ENCODE measurements at places on chromosomes 7 and 10.
A peak's percentile ranks its signal among the peaks of the same experiment; 100 is the strongest.

DNA sequence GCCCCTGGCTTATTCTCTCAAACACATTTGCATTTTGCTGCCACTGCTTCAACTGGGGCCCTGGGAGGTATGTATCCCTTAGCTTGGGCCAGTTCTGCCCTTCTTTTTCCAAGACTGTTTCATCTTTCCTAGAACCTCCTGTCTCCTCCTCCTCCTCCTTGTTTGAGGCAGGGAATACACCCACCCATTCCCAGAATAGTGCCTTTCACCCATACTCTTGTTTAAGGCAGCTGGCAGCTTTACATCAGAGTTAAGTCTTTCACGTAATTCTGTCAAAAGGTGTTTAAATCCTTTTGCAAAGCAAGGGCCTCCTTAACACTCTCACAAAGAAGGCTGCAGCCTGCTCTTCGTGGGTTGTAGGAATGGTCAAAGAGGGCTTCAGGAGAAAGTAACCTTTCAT, 150.9 kb upstream of the AGK start:
- DNase-seq = no peak

GRCh38 chr7:134154581-134155130, 27.5 kb downstream of the LRGUK start:
- peak; percentile 15 for DNase-seq

- DNase-seq = no peak
Observed at GRCh38 chr7:150715738-150716137, 675 bp upstream of the GIMAP1 start.

- DNase-seq = peak; percentile 10
Observed at GRCh38 chr7:31890766-31891165, 179.4 kb downstream of the PDE1C start.

DNA sequence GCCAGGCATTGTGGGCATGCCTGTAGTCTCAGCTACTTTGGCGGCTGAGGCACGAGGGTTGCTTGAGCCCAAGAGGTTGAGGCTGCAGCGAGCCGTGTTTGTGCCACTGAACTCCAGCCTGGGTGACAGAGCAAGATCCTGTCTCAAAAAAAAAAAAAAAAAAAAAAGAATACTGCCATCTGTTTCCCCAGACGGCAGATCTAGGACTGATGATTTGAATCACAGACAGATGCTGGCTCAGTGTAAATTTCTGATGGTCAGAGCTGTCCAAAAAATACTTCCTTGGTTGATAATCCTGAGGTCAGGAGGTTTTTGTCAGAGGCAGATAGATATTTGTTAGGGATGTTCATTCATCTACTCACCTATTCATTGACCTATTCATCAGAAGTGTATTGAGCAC, 130.7 kb downstream of the REEP3 start:
- no peak for DNase-seq

GRCh38 chr10:71045204-71045809, 156.9 kb upstream of the PCBD1 start:
- DNase-seq = no peak

DNA sequence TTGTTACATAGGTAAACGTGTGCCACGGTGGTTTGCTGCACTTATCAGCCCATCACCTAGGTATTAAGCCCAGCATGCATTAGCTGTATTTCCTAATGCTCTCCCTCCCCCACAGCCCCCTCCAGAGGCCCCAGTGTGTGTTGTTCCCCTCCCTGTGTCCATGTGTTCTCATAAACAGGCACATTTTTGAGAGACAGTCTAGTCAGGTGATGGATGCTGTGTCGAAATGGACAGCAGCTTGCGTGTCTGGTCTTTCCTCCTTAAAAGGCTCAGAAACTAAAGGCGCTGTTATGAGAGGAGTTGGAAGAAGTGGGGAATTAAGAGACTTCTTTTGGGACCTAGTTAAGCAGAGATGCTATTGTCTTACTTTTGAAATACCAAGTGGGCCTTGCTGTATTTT, 296.0 kb downstream of the BBS9 start:
- DNase-seq = no peak

- no peak for DNase-seq
Observed at GRCh38 chr10:90420637-90421318, 437.1 kb downstream of the HTR7 start.

- DNase-seq = no peak
Observed at GRCh38 chr10:89651205-89651915, 6.3 kb upstream of the PANK1 start.

DNA sequence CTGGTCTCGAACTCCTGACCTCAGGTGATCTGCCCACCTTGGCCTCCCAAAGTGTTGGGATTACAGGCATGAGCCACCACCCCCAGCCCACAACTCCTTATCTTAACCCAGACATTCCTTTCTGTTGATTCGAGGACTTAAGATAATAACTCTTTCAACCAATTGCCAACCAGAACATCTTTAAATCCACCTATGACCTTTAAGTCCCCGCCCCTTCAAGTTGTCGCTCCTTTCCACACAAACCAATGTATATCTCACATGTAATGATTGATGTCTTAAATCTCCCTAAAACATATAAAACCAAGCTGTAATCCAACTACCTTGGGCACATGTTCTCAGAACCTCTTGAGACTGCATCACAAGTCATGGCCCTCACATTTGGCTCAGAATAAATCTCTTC, 7.8 kb upstream of the ANKRD2 start:
- DNase-seq = no peak

DNA sequence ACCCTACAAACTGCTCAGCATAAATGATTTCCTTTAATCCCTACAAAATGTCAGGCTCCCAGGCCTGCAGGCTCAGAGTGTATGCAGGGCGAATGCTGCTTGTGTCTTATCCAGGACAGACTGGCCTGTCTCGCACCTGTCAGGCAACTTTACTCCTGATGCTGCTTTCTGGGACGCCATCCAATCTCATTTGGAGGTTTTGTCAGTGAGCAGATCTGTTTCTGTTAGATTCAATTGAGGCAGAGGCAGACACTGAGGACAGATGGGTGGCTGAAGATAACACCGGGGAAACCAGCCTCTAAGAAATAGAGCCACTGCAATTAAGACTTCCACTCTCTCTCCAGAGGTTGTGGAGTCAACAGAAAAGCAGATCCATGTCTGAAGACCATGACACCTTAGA, 115.6 kb downstream of the DPP6 start:
- no peak for DNase-seq

- DNase-seq = no peak
Observed at GRCh38 chr7:155398944-155399343, 59.0 kb upstream of the EN2 start.

DNA sequence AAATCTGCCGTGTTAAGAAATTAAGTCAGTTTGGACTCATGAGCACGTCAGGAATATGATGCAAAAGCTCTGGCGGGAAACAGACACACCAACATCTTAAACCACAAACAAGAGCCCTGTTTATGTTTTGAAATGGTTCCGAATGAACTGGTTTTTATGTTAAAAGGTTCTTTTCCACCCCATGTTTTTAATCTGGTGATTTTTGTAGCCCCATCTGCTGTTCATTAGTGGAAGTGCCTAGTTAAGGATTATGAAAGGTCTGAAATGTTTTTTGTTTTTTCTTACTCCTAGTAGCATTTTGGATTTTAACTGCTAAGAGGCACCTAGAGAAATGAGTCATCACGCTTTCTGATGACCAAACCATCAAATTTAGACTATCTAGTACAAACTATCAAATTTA, 404.1 kb upstream of the MKI67 start:
- peak; percentile 10 for DNase-seq

DNA sequence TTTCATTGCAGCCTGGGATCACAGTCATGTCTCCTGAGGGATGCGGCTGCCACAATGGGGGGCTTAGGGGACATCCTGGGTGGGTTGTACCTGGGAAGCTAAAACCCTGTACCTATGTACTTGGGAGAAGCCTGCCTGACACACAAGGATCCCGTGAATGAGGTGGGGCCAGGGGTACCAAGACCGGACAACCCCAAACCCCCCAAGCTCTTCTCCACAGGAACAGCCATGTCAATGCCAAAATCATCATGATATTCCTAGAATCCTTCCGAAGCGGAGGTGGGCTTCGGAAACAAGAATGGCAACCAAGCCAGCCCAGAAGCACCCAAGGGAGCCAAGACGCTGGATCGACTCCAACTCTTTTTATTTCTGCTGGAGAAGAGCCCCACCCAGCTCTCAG, 260.3 kb upstream of the TCERG1L start:
- no peak for DNase-seq

DNA sequence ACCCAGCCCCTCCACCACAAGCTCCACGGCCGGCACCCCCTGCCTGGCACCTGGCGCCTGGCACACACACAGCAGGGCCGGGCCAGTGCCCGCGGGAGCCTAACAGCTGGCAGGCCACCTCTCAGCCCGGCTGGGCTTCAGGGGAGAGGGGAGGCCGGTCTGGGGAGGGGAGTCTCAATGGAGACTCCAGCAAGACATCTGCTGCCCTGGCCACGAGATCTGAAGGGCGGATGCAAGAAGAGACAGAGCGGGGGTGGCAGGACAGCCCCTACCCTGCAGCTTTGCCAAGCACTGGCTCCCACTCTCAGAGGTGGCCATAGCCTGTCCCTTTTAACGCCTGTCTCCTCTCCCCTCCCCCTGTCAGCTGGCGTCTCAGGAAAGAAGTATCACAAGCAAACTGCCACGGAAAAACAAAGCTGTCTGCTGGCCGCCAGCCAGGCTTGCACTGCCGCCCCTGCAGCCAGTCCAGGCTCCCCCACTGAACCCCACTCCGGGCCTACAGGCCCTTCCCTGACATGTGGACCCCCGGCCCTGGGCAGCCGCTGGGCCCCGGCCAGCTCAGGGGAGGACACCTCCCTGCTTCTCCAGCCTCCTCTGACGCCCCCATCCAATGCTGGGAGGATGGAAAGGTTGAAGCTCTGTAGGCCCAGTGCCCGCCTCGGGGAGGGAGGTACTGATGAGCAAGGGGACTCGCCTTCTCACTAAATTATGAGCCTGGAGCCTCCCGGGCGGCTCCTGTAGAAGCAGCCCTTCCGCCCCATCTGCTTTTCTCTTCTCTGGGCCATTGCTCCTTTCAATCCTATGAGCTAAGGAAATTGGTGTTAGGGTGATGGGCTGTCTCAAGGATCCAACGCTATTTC, 178.4 kb downstream of the ARHGAP12 start:
- no peak for DNase-seq

GRCh38 chr7:27689591-27690164, 27.0 kb upstream of the HIBADH start:
- peak; percentile 46 for DNase-seq

Measured in ELR (cell line).